Activated CD8-positive, alpha-beta T cell treated with anti-CD3 and anti-CD28 coated beads for 36 hours (primary cell): ENCODE measurements at places on chromosomes 12 and 14. TPM values are rescaled to one million over a fixed set of nuclear protein-coding genes. Genes with fewer than 3 reads are reported as not detected.

- no peak for DNase-seq
These were observed 2.6 kb downstream of the DIO3 start for GRCh38 chr14:101563654-101564443.

The DEGS2 gene
- total RNA-seq = 2.6 TPM

DNA sequence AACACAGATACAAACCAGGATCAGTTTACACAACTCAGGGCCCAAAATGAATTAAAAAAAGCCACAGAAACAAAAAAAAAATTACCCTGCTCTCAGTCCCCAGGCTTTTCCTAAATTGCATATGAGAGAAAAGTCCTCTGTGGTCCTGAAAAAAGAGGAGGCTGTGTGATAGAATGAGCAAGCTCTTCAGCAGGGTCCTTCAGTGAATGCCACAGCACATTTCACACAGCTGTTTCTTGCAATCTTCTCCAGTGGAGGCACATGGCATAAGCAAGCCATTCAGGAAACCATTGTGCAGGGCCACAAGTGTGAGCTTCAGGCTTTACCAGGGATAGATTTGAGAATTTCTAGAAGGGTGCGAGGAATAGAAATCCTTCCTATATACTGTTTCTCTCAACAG, 168.5 kb downstream of the PPM1H start:
- DNase-seq = no peak

The FAM90A1 gene
- total RNA-seq = 0.13 TPM

- DNase-seq = no peak
These were observed 120.4 kb downstream of the FOXG1 start for GRCh38 chr14:28886940-28887339.

The TEX52 gene
- total RNA-seq = 0.36 TPM

GRCh38 chr12:46468160-46468559, 95.6 kb upstream of the SLC38A2 start:
- DNase-seq = no peak

GRCh38 chr12:105067511-105068031, 16.7 kb downstream of the ALDH1L2 start:
- DNase-seq = no peak

The BLTP3B gene
- total RNA-seq = 41.3 TPM

- no peak for DNase-seq
These were observed 274.1 kb downstream of the PCNX1 start for GRCh38 chr14:71181215-71182003.
